NCI-H1105 treated with DMSO at 0.1 percent for 48 hours (cell line): ENCODE measurements at places on chromosomes 1 and 21.

- no peak for DNase-seq
Observed at GRCh38 chr1:88528792-88529191, 155.3 kb upstream of the PKN2 start.

- no peak for DNase-seq
Observed at GRCh38 chr1:165313903-165314302, 42.6 kb downstream of the LMX1A start.

- DNase-seq: no peak
Observed at GRCh38 chr21:36076878-36077655, 7.2 kb downstream of the CBR1 start.

- DNase-seq: no peak
Observed at GRCh38 chr1:187960125-187960638, 1131.4 kb downstream of the PLA2G4A start.

GRCh38 chr1:151314137-151314875, 12.9 kb downstream of the PI4KB start:
- no peak for DNase-seq

GRCh38 chr1:232074265-232074664, 447.7 kb downstream of the DISC1 start:
- no peak for DNase-seq

DNA sequence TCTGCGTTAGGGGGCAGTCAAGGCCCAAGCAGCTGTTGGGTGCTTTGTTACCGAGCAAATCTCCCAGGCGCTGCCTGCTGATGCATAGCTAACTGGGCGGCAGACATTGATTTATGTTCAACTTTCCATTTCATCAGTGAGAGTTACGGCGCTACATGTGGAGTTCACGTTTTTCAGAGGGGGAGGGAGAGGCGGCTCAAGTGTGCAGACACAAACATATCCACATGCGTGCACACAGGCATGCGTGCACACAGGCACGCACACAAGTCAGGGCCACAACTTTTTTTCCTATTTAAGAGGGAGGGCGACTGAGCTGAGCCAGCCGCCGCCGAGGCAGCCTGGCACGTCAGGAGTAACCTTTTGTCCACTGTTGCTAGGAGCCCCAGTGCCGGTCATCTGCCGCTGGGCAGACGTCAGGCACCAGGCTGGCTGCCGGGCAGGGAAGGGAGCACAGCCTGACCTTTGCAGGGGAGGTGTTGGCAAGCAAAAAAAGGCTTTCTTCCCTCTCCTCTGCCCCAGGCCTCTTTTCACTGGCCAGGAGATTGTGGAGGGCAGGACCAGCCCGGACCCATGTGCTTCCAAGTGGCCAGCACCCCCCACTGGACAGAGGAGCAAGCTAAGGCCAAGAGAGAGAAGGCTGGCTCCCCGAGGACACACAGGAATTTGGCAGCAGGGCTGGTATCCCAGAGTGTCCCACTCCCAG, 73.3 kb downstream of the MRPL37 start:
- no peak for DNase-seq

DNA sequence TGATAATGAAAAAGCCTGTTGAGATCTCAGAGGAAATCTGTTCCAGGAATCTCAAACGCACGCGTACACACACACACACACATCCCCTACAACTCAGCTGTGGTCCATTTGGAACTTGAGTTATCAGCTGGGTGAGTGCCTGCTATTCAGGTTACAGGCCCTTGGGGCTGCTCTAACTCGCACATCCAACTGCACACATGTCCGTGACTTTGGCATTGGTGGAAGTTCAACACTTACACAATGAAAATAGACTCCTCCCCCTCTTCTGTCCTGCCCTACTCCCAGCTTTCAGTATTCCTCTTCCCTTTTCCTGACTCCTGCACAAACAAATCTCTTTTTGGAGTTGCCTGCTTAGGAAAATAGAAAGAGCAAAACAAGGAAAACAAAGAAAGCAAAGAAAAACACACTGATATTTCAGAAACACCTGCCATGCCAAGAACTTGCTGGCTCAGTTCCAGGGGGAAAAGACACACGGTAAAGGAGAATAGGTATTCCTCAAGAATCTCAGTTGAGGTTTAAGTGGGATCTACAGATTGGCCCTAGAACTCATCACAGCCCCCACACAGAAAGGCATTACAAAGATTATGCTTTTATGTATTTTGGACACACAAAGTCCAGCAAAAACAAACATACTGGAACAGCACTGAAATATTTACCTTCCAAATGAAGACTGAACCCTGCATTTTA, 140.9 kb downstream of the TGFBR3 start:
- peak; percentile 50 for DNase-seq

DNA sequence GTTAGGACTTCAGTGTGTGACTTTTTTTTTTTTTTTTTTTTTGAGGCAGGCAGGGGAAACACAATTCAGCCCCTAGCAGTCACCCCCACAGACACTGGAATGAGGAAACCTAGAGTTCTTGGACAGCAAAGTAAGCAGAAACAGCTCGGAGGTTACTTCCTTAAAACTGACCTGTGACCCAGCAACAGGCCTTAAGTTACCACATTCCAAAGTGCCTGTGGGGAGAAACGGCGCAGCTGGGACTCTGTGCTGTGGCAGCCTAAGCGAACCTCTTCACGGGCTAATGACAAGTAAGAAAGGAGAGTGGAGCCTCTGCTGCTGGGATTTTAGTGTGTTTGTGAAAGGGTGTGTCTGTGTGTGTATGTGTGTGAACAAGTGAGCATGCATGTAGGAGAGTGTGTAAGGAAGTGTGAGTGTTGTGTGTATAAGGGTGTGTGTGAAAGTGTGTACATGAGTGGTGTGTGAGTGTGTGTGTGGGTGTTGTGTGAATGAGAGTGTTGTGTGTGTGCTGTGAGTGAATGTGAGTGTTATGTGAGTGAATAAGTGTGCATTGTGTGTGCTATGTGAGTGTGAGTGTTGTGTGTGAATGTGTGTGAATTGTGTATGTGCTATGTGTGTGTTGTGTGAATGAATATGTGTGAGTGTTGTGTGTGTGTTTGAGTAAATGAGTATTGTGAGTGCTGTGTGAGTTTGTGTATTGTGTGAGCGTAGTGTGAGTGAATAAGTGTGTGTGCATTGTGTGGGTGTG, 180.8 kb downstream of the BRINP2 start:
- no peak for DNase-seq

GRCh38 chr1:202279806-202280205, 61.9 kb downstream of the UBE2T start:
- DNase-seq: no peak

DNA sequence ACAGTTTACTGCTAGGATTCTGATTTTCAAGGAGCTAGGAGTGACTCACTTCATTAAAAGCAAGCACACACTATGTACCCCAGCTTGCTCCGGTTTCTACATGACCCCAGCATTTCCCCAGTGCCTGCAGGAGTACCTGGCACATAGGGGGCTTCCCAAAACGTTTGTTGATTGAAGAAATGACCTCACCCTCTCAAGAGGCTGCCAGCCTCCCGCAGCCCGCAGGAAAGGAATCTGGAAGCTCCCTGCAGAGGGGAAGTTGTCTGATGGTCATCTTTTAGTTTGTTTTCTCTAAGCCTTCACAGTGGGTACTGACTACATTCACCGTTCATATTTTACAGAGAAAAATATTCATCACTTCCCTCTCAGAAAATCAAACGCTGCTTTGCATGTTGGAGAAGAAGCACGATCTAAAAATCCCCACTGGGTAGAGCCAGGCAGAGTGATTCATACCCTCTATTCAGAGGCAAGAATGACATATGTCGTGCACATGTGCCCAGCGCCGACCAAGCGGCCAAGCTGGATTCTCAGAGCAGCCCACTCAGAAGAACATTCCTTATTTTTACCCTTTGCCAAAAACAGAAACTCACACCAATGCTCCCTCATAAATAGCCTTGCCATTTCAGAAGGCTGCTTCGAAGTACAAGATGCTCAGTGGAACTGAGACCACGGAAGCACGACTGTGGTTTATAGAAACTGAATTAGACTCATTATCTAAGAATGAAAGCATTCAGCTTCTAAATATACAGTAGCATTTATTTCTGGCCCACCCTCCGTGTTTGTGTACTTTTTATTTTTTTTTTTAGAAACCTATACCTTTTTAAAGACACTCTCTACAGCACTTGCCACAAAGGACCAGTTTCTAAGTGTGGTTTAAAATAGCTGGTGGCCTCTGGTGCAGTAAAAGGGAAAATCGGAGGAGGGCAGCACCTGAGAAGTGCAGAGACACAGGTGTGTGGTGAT, 143.2 kb downstream of the MIS18A start:
- no peak for DNase-seq

DNA sequence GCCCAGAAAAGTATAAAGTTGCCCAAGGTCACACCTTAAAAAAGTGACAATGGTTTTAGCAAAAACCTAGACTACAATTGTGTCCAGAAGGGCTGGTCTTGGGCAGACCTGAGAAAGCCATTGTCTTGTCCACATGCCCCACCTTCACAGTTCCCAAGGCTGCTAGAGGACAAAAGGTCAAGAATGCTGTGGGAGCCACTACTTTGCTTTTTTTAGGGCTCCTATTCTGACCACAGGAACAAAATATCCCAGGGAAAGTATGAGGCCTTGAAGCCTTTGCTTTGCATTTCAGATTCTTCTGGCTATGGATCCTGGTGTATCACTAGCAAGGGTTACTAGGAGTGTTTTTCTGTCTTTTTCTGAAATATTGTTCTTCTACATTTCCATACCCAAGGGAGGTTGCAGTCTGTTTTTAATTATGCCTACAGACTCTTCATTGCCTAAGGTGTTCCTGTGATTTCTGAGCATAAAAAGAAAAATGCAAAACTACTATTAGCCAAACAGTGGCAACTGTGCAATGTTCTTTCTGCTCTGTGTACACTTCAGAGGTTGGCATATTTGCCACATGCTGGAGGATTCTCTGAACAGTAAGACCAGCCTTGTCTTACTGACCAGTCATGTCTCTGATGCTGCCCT, 10.7 kb downstream of the C1orf162 start:
- DNase-seq: no peak

DNA sequence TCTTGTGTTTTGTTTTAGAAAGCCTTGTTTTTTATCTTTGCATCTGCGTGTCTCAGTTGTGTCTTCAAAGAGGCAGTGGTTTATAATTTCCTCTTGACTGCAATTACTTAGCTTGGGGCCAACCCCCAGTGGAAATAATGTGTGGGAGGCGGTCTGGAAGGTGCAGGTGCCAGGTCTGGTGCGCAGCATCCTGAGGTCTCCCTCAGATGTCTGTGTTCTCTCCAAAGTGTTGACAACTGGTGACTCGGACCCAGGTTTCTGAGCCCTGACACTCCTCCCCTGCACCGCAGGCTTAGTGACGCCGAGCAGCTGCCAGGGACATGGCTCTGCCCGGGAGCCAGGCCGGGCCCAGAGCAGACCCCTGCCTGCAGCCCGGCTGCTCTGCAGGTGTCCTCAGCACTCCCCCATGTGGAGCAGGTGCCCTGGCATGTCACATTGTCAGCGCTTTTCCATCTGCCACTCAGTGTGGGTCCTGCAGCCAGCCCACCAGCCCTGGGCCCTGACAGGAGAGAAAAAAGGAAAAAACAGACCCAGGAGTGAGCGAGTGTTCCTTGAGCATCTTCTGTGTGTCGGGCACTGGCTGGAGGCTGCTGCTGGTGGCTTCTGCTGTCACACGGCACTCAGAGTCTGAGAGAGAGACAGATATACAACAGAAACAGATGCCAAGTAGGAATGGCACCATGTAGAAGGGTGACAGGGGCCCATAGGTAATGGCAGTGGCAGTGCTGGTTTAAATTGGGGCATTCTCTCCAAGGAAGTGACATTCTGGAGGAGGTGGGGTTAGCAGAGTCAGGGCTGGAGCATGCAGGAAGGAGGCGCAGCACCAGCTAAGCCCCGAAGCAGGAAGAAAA, 24.8 kb upstream of the SELENON start:
- peak; percentile 81 for DNase-seq

DNA sequence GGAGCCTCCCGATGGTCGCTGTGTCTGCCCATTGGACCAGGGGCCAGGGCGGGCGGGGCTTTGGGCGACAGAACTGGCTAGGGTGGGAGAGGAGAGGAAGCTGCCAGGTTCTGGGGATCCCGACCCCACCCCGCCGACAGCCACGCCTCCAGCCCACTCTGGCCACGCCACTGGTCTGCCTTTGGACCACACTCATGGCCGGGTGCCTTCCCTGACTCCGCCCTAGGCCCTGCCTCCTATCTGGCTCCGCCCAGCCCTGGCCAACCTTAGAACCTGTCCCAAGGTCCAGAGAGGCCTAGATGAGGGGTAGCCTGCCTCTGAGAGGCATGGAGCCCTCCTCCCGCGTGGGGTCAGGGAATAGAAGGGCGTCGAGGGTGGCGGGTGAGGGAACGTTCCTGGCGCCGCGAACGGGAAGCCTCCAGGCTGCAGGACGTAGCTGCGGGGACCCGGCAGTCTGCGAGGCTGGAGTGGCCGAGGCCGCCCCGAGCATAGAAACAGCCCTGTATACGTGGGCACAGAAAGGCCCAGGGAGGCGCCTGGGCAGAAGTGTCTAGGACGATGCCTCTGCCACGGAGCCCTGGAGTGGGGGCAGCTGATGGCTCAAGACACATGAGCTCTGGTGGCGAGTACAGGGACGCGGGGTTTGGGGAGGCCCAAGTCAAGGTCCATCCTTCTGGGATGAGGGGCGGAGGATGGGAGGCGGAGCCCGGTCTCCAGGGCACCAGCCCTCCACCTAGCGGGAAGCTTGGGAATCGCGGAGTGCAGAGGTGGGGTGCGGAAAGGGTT, 11.5 kb upstream of the COL16A1 start:
- DNase-seq: peak; percentile 94

GRCh38 chr1:220734571-220735326, 13.4 kb upstream of the MTARC2 start:
- DNase-seq: no peak

DNA sequence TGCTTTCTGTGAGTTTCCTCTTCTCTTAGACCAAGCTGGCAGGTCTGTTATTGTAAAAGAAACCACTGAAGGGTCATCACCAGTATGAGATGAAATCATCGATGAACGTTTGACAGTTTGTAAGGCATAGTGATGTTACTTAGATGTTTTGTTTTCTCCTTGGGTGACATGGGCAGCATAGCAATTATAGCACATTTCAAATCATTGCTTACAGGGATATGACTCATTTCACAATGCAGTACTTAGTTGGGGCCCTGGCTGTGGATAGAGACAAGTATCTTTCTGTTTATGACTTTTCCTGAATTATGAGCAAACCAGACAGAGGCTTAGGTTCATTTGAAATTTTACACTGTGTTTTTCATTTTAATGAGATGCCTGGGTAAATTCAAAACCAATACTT, 313.0 kb downstream of the RWDD3 start:
- DNase-seq: no peak

GRCh38 chr1:30887485-30888315, 20.9 kb downstream of the SDC3 start:
- no peak for DNase-seq

- no peak for DNase-seq
Observed at GRCh38 chr1:216416488-216416887, 6.8 kb downstream of the USH2A start.

DNA sequence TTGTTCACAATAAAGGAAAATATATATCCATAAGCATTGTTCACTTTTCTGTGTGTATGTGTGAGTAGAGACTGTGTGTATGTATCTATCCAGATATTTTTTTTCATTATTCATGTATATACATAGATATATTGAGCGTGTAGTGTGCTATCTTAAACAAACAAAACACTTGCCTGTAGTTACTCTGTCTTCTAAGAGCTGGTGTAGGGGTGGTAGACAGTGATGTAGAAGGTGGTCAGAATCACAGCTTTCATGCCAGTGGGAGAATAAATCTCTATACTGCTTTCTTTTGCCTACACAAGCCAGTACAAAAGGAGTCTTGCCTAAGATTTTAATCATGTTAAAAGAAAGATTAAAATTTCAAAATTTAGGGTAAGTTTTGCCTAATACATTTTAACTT, 122.0 kb downstream of the UCHL5 start:
- DNase-seq: no peak

- no peak for DNase-seq
Observed at GRCh38 chr1:206905295-206906164, 8.3 kb downstream of the IL24 start.

GRCh38 chr1:16140068-16140596, 15.7 kb downstream of the EPHA2 start:
- no peak for DNase-seq
